ENCODE measurements at places on chromosomes 4 and X.

DNA sequence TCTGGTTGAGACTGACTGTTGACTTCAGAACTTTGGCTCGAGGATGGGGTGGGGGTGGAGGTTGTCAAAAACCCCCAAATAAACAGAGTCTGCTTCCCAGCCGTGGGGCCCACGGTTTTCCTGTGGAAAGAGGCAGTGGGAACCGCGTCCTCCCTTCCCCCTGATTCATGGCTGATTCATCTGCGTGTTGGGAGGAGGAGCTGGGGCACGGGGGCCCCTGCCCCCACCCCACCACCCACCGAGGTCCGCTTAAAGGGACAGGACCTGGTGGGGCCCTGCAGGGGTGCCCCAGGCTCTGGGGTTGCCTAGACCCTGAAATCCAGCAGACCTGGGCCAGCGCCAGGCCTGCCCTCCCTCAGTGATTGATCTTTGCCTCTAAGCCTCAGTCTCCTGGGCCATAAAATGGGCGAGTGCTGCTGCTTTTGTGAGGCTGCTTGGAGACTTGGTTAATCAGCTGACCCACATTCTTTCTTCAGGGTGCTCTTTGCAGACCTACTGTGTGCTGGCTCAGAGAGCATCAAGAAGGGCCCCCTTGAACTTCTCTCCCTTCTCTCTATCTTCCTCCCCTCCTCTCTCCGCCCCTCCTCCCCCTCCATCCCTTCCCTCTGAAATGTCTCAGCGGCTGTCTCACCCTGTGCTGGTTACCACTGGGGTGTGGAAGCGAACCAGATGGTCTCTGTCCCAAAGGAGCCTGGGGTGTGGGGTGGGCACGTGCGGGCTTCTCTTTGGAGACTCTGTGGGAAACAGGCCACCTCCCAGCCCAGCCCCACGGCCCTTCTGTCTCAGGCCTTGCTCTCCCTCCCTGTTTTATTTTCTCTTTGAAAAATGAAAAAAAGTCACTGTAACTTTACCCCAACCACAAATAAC is 9.1 kb downstream of the HTRA3 start:
- DNase-seq = no peak

DNA sequence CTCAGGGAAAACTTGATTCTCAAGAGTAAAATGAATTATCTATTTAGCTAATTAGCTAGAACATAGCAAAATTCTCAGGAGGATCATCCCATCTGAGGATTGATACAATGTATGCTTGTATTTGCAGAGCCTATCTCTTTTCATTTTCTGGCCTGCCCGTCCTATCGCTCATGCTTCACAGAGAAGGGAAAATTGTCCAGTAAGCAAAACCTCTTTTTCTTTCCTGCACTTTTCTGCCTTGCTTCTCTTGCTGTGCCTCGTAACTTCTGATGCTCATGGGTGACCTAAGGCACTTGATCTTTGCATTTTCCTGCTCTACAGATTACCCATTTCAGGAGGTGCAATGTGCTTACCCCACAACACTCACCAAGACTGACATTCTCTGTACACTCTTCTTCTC is 88.1 kb downstream of the GBA3 start:
- DNase-seq = no peak

DNA sequence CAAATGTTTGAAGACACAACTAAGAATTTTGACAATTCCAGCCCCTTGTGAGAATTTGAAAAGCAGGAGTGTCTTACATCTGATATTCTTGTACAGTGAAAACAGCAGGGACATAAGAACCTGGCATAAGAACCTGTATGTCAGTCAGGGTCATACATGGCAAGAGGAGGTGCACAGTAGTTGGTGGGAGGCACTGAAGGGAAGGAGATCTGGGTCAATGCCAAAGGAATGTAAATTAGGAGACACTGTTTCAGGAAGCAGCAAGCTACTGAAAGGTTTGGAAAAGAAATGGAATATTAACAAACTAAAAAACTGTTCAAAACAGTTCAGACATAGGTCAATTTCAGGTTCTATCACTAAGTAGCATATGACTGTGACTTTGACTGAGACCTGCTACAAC is 25.0 kb upstream of the SPP1 start:
- DNase-seq = no peak

- DNase-seq = no peak
Observed at GRCh38 chr4:59698041-59698440, 1502.1 kb upstream of the ADGRL3 start.

Data from activated CD4-positive, alpha-beta T cell treated with anti-CD3 and anti-CD28 coated beads, Interleukin-2, amount 50 U/mL, for 1 hour (primary cell).